ENCODE measurements at places on chromosomes 2 and 18.

DNA sequence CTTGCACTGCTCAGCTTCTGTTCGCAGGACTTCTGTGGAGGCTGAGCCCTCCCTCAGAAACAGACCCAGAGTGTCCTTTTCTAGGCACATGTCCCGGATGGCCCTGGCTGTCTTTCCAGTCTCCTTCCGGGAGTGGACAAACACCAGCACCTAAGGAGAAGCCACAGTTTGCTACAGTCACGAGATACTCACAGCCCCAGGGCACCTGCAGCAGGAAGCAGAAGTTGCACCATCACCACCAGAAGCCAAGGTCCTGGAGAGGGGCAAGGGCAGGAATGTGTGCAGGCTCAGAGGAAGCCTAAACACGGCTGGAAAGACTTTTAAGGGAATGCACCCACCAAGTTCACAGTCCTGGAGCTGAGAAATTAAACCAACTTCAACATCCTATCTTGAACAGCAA is 13.6 kb downstream of the SNRNP200 start:
- DNase-seq: no peak

DNA sequence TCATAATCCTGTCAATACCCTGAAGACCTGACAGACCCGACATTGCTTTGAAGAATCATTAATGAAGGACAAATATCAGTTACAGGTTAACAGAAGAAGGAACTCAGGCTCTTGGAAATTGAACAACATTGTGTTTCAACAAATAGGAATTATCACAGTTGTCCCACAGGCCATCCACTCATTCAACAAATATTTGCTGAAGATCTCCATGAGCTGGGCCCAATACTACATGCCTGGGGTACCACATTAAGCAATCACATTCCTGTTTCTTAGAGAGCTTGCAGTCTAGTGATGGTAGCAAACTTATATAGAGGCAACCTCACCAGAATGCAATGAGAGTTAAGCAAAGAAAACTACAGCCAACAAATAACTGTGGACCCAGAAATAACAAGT is 671.6 kb upstream of the ACVR2A start:
- no peak for DNase-seq

DNA sequence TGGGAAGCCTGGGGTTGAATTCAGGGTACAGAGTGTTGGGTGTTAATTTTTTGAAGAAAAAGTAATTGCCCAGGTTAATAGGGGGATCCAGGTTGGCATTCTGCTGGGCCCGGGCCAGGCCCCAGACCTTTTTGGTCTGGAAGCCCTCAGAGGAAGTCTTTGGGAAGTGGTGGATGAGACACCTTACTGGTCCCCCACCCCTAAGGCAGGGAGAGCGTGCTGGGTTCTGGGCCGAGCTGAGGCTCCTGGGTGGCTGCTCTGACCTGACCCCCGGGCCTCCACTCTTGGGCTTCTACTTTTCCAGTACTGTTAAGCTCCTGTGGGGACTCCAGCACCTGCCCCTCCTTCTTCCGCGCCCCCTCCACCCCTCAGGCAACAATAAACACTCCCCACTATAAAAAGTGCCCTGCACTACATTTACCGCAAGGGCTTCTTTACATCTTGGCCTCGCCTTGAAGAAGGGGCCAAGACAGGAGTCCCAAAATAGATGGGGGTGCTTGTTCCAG is 753 bp upstream of the HOXD3 start:
- no peak for DNase-seq

DNA sequence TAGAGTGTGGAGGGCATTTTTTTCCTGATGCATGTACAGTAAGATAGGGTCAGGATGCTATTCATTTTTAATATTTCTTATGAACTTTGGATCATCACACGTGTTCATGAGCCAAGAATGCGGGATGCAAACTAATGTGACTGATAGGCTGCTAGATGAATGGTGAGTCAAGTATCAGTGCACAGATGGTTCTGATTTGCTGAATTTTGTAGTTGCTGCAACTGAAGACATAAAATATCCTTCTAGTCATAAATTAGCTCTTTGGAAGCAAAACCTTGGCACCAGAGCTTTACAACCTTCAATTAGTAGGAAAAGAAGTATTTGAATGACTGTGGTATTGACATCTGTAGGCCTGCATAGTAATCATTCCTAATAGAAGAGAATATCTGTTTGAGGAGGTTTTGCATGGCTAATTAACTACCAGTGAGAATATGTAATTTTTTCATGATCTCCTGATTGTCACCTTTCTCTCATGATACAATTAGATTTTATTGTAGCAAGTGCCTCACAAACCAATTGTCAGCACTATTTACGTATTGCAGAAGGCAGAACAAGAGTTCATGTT is 94.0 kb downstream of the VRK2 start:
- no peak for DNase-seq

GRCh38 chr2:167732326-167732725 is 515.1 kb downstream of the STK39 start:
- DNase-seq: no peak

- DNase-seq: no peak
Measured at GRCh38 chr2:175823002-175823706, 178.9 kb downstream of the LNPK start.

- DNase-seq: no peak
Measured at GRCh38 chr18:56662063-56662408, 10.9 kb downstream of the WDR7 start.

DNA sequence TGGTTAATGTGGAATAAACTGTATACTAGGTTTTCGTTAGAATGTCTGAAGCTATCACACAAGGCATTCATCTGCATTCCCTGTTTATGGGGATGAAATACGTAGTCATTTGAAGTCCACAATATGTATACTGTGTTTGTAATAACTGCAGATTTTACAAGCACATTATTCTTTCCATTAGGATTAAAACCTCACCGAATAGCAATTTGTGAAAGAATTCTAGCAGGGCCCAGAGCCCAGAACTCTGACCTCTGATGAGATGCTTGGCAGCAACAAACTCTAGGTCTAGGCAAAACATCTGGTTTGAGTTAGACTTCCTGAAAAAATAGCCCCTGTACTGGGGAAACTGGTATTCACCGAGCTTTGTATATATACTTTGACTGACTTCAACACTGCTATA is 158.2 kb downstream of the SRBD1 start:
- no peak for DNase-seq

GRCh38 chr18:69968039-69968438 is 20.4 kb upstream of the CD226 start:
- no peak for DNase-seq

GRCh38 chr2:9408641-9409151 is 14.6 kb downstream of the ITGB1BP1 start:
- DNase-seq: no peak

DNA sequence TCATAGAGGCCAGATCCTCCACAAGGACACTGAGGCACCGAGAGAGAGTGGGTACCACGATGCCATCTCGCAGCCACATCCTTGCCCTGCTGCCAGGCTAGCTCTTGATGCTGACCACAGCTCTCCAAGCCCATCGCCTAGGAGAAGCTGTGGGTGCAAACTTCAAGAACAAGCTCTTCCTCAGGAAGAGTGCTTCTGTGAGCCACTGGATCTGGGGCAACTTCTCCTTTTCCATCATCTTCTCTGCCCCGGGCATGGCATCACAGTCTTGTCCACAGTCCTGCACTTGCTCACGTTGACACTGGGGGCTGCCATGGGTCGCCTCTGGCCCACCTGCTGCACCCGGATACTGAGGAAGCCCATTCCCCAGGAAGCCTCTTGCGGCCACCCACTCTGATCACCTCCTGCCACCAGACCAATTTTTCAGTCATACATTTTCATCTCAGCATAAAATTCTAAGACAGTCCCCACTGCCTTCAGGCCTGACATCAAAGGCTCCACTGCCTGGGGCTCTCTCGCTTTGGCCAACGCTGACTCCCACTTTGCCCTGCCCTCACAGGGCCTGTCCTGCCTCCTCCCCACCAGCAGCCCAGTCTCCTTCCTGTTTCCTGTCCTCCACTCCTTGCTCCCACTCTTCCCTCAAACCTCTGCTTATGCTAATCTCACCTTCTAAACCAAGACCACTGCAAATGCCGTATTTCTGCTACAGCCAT is 243.9 kb downstream of the AFF3 start:
- DNase-seq: no peak

GRCh38 chr2:126703311-126703710 is 47.4 kb downstream of the GYPC start:
- no peak for DNase-seq

GRCh38 chr2:233063269-233063975 is 3.3 kb downstream of the INPP5D start:
- DNase-seq: no peak

Data from stimulated activated CD4-positive, alpha-beta T cell treated with anti-CD3 and anti-CD28 coated beads, Interleukin-1b, Interleukin-23, amount 100 ng/mL, for 1 hour (primary cell).